ENCODE measurements at places on chromosomes 1 and 21. TPM values are rescaled to one million over a fixed set of nuclear protein-coding genes. Genes with fewer than 3 reads are reported as not detected.

Gene IKBKE
- 12.8 TPM for total RNA-seq

Gene GJA9
- not detected for total RNA-seq

Gene SPATA21
- not detected for total RNA-seq

Gene KCNJ6
- total RNA-seq: 0.65 TPM

Gene KLHDC9
- 7.6 TPM for total RNA-seq

Gene TMEM269
- total RNA-seq: not detected
